HFFc6 (cell line): ENCODE measurements at places on chromosomes 7 and 10. TPM values are rescaled to one million over a fixed set of nuclear protein-coding genes. Genes with fewer than 3 reads are reported as not detected.

DNA sequence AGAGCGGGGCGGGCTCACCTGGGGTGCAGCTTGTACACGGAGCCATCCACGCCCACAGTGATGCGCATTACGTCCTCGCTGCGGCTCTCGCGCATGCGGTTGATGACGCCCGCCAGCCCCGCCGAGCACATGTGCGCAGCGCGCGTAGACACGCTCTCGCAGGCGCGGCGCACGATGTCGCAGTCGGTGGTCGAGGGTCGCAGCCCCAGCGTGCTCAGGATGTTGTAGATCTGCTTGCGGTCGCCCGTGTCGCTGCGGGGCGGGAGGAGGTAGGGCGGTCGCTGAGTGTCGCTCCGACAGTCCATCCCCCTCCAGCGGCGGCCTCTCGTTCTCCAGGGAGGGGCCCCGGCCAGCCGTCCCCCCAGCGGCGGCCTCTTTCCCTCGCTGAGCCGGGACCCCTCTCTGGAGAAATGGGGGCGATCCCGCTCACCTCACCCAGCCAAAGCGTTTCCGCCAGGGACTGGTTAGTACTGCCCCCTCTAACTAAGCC lies 4.4 kb upstream of the MYL7 start:
- no peak for DNase-seq

- DNase-seq: no peak
Measured at GRCh38 chr10:44716470-44717015, 194.6 kb upstream of the TMEM72 start.

DNA sequence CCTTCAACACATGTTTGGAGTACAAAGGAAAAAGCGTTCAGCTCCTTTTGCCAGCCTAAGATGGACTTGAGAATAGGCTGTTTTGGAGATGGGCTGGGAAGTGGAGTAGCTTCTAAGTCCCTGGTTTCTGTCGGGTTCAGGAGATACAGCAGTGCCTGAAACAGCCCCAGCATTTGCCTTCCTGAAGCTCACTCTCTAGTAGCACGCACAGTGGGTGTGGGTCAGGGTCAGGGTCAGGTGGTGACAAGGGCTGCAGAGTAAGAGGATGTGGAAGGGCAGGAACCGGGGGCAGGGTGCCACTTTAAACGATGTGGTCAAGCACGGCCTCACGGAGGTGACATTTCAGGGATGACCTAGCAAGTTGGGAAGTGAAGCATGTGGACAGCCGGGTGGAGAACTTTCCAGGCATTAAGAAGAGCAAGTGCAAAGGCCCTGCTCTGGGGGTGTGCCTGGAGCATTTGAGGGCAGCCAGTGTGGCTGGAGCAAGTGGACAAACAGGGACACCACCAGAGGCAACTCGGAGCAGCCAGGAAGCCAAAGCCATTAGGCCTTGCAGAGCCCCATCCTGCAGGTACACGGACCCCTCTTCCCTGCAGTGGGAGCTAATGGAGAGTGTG lies 382.2 kb upstream of the ZMIZ1 start:
- no peak for DNase-seq

DNA sequence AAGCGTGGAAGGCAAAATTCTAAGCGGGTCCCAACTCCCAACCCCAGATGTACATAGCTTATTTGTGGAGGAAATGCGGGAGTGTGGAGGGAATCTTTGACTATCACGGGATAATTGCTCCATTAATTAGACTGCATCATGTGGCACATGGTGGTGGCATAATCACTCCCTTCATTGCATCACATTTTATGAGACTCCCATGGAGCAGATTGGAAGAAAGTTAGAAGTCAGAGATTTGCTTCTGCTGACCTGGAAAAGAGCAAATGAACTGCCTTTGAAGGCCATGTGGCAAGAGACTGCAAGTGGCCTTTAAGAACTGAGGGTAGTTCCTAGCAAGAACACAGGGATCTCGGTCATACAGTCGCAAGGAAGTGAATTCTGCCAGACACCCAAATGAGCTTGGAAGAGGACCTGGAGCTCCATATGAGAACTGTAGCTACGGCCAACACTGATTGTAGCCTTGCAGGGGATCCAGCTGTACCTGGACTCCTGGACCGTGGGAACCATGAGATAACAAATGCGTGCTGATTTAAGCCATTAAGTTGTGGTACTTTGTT lies 37.1 kb upstream of the ITGB1 start:
- no peak for DNase-seq

TAF3 gene
- 7.7 to 9.8 TPM (median 8.7 TPM) in 3 replicates for total RNA-seq

DNA sequence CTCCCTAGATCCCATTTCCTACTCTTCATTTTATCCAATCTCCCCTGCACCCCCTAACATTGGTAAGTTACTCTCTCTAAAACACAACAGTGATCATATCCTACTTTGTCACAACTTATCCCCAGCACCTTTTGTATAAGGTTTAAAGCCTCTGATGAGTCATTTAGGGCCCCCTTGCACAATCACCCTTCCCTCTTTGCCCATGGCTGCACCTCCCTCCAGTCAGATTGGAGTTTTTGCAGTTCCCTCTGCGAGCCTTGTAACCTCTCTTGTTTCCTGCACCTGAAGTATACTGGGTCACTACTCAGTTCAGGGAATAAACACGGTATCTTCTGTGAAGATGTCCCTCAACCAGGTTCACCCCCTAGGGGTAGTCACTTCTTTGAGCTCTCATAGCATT lies 55.9 kb upstream of the ADRB1 start:
- DNase-seq: no peak

GRCh38 chr10:127982601-127983000 lies 75.7 kb downstream of the PTPRE start:
- DNase-seq: no peak

DNA sequence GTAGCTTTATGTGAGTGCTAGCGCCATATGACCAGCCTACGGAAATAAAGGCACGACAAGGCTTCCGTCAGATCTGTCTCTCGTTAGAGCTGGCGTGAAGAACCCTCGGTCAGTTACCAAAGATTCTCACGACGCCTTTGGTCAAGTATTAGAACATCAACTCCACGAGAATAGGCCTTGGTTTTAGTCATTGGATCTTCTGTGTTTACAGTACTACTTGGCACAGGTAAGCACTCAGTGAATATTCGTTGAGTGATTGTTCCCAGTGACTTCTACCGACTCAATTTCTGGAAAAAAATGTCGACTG lies 316 bp downstream of the RBM48 start:
- DNase-seq: no peak

COL13A1 gene
- total RNA-seq: 40.2 to 41.1 TPM (median 40.3 TPM) in 3 replicates

GRCh38 chr7:46626261-46626660 lies 705.2 kb upstream of the IGFBP3 start:
- no peak for DNase-seq

GRCh38 chr10:34553747-34554146 lies 261.3 kb downstream of the PARD3 start:
- DNase-seq: no peak

WEE2 gene
- not detected in 3 replicates for total RNA-seq

FAM180A gene
- total RNA-seq: 5.0 to 53.7 TPM (median 10.9 TPM) in 3 replicates

RHOBTB1 gene
- total RNA-seq: 7.3 to 10.4 TPM (median 10.1 TPM) in 3 replicates

GRCh38 chr7:50727072-50727471 lies 55.6 kb downstream of the GRB10 start:
- DNase-seq: no peak

DNA sequence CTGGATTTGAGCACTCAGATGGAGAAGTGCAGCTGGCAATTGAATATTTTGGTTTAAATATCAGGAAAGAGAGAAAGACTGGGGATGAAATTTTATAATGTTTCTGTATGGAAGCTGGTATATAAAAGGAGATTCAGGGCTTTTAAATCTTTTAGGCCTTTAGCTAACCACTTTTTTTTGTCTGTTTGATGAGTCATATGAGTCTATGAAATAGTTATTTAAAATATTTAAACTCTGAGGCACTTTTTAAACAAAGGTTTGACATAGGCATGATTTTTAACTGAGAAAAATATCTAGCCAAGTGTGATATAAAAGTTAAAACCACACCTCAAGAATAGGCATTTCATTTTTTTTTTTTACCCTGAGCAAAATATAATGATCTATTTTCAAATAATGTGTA lies 944.3 kb downstream of the GATA3 start:
- no peak for DNase-seq

PIK3AP1 gene
- total RNA-seq: 0.05 TPM in 2 of 3 replicates, not detected in the other

DNA sequence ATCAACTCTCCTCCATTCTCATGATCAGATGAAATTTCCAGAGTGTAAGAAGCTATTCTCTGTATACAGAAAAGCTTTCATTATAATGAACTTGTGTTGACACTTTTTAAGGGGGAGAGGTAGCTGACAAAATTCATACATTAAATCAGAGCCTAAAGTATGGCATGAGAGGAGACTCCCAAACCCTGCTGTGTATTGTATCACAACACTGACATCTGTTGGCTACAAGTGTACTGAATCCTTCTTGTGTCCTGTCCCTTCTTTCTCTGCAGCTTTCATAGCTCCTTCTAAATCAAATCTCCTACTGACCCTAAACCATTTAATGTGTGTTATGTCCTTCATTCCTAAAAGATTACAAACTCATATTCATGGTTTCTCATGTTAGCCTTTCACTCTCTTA lies 70.9 kb downstream of the GCC1 start:
- DNase-seq: peak; percentile 47

DNA sequence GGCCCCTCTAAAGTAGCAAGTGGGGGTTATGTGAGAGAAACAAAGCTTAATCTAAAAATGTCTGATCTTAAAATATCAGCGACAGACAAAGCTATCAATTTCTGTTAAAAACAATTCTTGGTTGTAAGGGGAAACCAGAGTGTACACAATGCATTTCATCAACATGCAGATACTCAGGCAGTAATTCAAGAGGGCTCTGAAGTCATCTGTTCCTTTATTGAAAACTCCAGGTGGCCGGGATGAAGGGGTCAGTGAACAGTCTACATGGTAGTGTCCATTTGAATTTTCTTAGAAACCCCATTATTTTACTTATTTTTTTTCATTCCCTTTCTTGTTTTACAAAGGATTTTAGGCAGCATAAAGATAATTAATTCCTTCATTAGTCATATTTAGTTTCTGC lies 36.7 kb upstream of the BTBD16 start:
- DNase-seq: no peak

GRCh38 chr7:85564861-85565260 lies 378.0 kb upstream of the SEMA3D start:
- DNase-seq: no peak

PLPP4 gene
- total RNA-seq: 15.3 to 30.8 TPM (median 24.3 TPM) in 3 replicates

- DNase-seq: no peak
Measured at GRCh38 chr10:1610986-1611770, 126.1 kb downstream of the ADARB2 start.

GRCh38 chr10:24444337-24444736 lies 235.4 kb downstream of the KIAA1217 start:
- DNase-seq: peak; percentile 90

EPHA1 gene
- not detected in 3 replicates for total RNA-seq

- no peak for DNase-seq
Measured at GRCh38 chr10:110923856-110924493, 4.6 kb downstream of the SHOC2 start.

DNA sequence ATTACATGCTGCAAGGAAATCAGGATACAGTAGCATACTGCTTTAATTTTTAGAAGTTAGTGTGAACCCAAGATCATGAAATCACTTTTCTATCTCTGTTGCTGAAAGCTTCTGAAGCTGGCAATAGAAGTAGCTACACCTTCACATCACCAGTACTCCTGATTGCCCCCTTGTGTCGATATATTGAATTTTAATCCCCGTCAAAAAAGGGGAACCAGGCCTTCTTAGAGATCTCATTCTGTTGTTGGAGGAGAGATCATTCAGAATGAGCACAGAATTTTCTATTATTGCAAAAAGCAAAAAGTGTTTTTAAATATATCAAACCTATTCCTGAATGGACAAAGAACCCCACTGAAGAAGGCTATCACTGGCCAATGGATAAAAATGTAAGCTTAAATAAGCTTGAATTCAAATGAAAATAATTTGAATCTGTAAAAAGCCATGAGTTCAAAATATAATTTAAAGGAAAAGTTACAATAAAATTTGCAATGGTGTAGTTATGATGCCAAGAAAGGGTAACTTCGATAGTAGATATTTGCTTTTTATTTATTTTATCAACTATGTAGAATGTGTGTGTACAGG lies 39.7 kb upstream of the TEX47 start:
- no peak for DNase-seq

DNA sequence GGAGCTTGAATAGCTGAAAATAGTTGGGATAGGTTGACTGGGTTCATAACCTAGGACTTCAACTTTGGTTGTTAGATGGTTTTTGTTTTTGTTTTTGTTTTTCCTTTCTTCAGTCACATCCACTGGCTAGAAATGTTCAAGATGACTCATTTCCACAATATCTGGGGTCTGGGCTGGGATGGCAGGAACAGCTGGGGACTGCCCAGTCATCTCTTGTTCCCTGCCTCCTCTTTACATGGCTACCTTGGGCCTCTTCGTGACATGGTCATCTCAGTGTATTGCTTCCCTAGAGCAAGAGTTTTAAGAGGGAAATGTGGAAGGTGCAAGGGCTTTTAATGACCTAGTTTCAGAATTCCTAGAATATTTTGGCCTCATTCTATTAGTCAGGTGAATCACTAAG lies 915.8 kb downstream of the XPNPEP1 start:
- no peak for DNase-seq

VWC2 gene
- not detected in 3 replicates for total RNA-seq

CTAGE15 gene
- 0.10 TPM in 1 of 3 replicates, not detected in the others for total RNA-seq

DNA sequence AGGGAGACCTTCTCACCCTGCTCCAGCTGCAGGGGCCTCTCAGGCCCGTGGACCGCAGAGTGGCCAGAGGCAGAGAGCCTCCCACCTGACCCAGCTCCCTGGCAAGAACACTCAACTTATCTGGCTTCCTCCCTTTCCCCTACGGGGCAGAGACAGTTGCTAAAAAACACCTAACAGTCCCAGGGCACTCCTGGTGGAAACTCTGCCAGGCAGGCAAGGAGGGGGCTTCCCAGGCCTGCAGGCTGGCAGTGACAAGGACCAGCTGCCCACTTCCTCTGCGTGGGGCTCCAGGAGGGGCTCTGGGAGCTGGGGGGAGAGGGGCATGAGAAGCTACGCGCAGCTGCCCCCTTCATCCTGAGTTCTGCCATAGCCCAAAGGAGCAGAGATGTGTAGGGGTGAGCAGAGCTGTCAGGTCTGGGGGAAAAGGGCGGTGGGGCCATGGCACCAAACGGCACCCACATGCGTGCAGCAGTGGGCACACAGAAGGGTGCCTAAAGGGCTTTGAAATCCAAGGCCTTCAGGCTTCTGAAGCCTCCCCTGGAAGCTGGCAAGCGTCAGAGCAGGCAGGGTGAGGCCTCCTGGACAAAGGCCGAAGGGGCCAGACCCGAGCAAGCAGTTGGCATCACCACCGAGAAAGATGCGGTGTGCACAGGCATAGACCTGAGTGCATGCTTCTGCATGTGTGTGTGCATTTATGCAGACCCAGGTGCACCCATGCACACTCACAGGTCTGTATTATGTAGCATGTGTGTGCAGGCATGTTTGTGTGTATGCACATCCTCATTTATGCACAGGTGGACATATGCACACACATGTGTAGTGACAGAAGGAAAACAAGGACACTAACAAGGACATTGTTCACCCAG lies 14.4 kb downstream of the SPOCK2 start:
- DNase-seq: no peak
